ENCODE measurements at places on chromosomes 3 and 15. TPM values are rescaled to one million over a fixed set of nuclear protein-coding genes. Genes with fewer than 3 reads are reported as not detected.

Gene OSBPL10
- 12.9 TPM for total RNA-seq

Gene ADAM10
- 272 TPM for total RNA-seq

Gene CSPG5
- total RNA-seq = 0.12 TPM

Gene GXYLT2
- 49.7 TPM for total RNA-seq

Gene CACNA2D3
- total RNA-seq = 0.59 TPM

Gene XIRP1
- not detected for total RNA-seq

Gene CFAP20DC
- total RNA-seq = 0.82 TPM

Gene FBXW12
- not detected for total RNA-seq

Gene ITIH3
- total RNA-seq = 2.8 TPM

Gene TNNC1
- 2.5 TPM for total RNA-seq

Gene KNG1
- not detected for total RNA-seq

Gene RLBP1
- total RNA-seq = not detected

Gene SYNPR
- not detected for total RNA-seq

Gene DNAJA4
- 3.2 TPM for total RNA-seq

Gene XCR1
- 0.23 TPM for total RNA-seq

Gene GOLGA6D
- total RNA-seq = not detected

Gene ERICH6
- total RNA-seq = not detected

Gene PSTPIP1
- 1.4 TPM for total RNA-seq

Gene ELL3
- 3.5 TPM for total RNA-seq

Gene AMIGO3
- total RNA-seq = 0.59 TPM

Gene ETFA
- total RNA-seq = 127 TPM

Gene KLHL40
- total RNA-seq = not detected

Gene CDHR4
- 1.3 TPM for total RNA-seq

Gene NRG4
- not detected for total RNA-seq

Gene ZBED2
- 0.08 TPM for total RNA-seq

Gene FOXB1
- not detected for total RNA-seq

Gene GLDN
- 16.6 TPM for total RNA-seq

Gene SIDT1
- total RNA-seq = not detected

Gene EOMES
- not detected for total RNA-seq

Gene PCOLCE2
- total RNA-seq = 135 TPM

Gene AQR
- total RNA-seq = 10.5 TPM

Gene CYP1A1
- 0.45 TPM for total RNA-seq

Gene PPM1L
- total RNA-seq = 1.7 TPM

Gene ACKR2
- 0.15 TPM for total RNA-seq

Gene FGD5
- total RNA-seq = 1.3 TPM

Gene DAZL
- total RNA-seq = not detected

Gene BFSP2
- total RNA-seq = not detected

Gene POPDC2
- total RNA-seq = 0.15 TPM

Gene EIF2B5
- total RNA-seq = 35.0 TPM

Gene XRN1
- 17.4 TPM for total RNA-seq

Gene LRRIQ4
- total RNA-seq = not detected

Gene ITIH1
- total RNA-seq = not detected

Gene FEZF2
- not detected for total RNA-seq

Gene NTRK3
- total RNA-seq = 7.1 TPM

Gene WDR49
- 0.08 TPM for total RNA-seq

Gene GNAI2
- 476 TPM for total RNA-seq

Gene FNDC3B
- 103 TPM for total RNA-seq

Gene EIF5A2
- total RNA-seq = 6.5 TPM

Gene REC114
- not detected for total RNA-seq

Gene GRK7
- total RNA-seq = under 0.01 TPM

Gene GP5
- not detected for total RNA-seq

Gene NAALADL2
- total RNA-seq = 2.0 TPM

Gene SI
- not detected for total RNA-seq

Gene VIPR1
- total RNA-seq = 19.5 TPM

Data from smooth muscle cell of the coronary artery (primary cell).